Activated naive CD4-positive, alpha-beta T cell (primary cell): ENCODE measurements at places on chromosomes 7 and 10.

DNA sequence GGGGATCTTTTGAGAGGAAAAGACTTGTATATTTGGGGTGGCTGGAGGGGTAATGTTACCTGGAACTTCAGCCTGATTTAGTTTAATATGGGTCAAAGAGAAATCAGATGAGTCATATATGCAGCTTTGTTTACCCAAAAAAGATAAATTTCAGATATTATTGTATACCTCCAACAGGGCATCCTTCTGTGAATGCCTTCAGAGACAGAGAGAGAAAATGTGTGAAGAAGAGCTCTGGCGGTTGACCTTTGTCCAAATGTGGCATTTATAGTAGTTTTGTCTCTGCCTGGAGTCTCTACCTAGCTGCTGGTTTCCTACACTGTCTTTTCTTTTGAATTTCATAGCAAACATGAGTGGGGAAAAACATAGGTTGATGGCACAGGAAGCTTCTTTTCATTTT lies 21.6 kb downstream of the LRMDA start:
- no peak for DNase-seq

GRCh38 chr7:101140339-101140699 lies 13.4 kb downstream of the SERPINE1 start:
- no peak for DNase-seq

DNA sequence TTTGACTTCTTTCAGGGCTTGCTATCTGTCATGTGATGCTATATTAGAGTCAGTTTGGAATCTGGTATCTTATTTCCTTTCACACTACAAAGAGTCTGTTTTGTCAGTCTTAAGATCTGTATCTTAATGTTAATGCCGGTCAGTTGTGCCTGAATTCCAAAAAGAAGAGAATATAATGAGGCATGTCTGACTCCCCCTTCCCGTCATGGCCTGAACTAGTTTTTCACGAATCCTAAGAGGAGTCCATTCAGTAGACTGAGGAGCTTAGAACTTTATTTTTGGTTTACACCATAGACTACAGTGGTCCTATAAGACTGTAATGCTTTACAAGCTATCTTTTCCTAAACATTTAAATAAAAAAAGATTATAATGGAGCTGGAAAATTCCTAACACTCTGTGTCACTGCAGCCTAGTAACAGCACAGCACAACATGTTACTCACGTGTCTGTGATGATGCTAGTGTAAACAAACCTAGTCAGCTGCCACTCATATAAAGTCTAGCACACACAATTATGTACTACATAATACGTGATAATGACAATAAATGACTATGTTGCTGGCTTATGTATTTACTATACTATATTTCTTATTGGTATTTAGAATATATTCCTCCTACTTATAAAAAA lies 50.6 kb downstream of the VPS41 start:
- DNase-seq = no peak

DNA sequence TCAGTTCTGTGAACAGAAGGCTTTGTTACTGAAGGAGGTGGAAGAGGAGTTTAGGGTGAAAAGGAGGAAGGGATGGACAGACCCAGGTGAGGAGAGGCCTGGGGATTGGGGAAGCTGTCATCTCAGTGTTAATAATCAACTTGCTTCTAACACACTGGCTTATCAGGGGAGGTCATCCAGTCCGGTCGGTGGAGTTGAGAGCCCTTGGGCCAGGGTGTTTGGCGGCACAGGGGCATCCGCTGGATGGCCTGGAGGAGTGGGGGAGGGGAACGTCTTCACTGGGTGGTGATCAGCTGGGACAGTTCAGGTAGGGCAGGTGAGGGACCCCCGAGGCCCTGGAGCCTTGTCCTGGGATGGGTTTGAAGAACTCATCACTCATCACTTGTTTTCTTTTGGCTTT lies 33.9 kb downstream of the SHH start:
- no peak for DNase-seq

GRCh38 chr10:133088179-133088955 lies 643 bp downstream of the ADGRA1 start:
- no peak for DNase-seq

GRCh38 chr10:48579251-48579960 lies 25.5 kb downstream of the ARHGAP22 start:
- DNase-seq = no peak

- peak; percentile 52 for DNase-seq
Measured at GRCh38 chr10:43606323-43607198, at the start of gene ZNF485. Gene ZNF485, plus strand, starts transcription at chr10:43606438. Its CDS starts 613 bp downstream, at chr10:43607051.

DNA sequence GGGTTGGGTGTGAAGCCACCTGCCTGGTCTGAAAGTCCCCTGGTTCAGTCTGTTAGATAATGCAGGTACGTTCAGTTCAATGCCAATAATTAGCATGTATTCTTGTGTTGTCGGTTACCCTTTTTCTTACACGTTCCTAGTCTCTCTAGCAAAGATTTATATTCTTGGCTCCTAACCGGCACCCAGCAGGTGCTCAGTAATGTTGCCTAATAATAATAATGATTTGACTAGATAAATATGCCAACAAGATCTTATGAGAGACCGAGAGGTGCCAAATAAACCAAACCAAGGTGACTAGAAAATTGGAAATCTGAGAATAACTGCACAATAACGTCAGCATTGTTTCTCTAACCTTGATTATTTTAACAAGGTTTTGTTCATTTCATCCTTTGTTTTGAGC lies 1.1 kb upstream of the SMIM30 start:
- no peak for DNase-seq

- no peak for DNase-seq
Measured at GRCh38 chr7:133955208-133955607, 171.9 kb upstream of the LRGUK start.

GRCh38 chr7:21123586-21123985 lies 304.3 kb upstream of the SP4 start:
- DNase-seq = no peak

- no peak for DNase-seq
Measured at GRCh38 chr7:20561908-20562307, 53.6 kb upstream of the ABCB5 start.

DNA sequence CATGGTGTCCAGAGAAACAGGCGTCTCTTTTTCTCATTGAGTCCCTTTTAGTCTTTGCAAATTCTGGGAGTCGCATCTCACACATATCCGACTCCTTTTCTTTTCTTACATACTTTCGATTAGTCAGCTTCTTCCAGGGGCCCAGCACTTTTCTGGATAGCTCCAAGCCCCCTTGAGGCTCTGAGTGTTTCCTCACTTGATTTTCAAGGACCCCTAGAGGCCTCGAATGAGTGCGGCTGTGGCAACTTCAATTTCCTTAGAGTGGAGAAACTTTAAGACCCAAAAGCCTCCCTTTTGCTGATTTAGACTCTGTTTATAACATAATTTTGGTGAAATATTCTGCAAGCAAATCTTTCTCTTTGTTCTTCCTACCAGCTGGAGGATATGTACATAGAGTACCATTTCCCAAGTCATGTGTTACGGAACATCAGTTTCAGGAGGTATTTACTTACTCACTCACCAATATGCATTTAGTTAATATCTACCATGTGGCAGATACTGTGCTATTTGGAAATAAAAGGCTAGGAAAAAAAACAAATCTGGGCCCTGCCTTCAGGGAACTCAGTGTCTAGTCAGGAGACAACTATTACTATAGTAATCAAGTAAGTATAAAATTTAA lies 555.2 kb downstream of the REEP3 start:
- DNase-seq = no peak

- DNase-seq = no peak
Measured at GRCh38 chr7:155724327-155725005, 80.0 kb downstream of the RBM33 start.

DNA sequence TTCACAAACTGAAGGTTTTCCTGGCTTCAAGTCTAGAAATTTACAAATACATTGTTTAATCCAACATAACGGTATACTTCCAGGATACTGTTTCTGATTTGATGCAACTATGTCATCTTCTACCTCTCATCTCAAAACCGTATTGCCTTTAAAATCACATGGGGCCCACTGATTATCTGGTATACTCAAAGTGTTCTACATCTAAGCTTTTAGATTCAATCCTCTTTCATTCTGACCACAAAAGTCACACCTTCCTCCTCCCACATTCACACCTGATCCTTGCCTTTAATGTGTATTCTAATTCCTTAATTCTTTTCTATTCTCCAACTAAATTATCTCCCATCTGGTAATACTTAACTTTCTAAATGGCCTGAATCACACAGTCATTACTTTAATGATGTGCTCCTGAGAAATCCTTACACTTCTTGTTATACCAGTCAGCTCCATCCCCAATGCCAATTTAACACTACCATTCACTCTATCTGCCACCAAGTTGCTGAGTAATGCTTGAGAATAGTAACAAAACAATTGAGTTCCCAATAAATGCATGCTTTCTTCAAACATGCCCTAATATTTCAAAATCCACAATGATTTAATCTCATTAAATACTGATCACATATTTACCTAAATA lies 13.0 kb downstream of the ATAD1 start:
- no peak for DNase-seq

- no peak for DNase-seq
Measured at GRCh38 chr7:33905389-33906032, at the start of gene BMPER. Gene BMPER, plus strand, starts transcription at chr7:33905539. Its CDS starts 75 bp downstream, at chr7:33905614.

- no peak for DNase-seq
Measured at GRCh38 chr10:119412244-119413092, 130.1 kb downstream of the RGS10 start.

DNA sequence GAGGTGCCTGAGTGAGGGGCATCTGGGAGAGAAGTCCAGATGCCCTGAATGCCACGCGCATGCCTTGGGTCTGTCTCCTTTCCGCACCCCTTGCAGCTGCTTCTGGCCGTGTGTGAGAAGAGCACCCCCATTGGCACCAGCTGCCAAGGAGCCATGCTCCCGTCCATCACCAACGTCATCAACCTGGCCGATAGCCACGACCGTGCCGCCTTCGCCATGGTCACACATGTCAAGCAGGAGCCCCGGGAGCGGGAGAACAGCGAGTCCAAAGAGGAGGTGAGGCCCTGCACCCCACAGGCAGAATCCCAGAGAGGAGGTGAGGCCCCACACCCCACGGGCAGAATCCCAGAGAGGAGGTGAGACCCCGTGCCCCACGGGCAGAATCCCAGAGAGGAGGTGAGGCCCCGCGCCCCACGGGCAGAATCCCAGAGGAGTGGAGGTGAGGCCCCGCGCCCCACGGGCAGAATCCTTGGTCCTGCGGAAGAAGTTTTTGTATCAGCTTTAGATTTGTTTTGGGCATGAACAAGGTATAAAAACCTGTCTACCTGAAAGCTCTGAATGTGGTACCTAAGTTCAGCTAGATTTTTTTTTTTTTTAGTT lies 91.8 kb downstream of the TRRAP start:
- DNase-seq = no peak

DNA sequence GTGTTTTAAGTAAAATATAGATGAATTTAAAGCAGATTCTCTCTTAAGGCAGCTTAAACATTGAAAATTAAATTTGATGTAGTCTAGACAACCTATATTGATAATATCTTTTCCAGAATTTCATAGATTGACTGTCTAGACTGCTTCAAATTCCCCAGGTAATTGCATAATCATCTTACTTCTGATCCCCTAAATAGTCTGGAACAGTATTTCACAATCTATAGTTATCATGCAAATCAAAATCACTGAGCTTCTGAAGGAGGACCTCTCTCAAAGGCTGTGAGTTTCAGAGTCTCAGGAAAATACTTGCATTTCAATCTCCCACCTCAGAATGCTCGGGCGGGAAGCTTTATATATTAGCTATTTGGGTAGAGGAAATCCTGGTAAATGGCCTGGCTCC lies 87.3 kb downstream of the SEMA3A start:
- DNase-seq = no peak

- DNase-seq = no peak
Measured at GRCh38 chr10:34739915-34740314, 75.2 kb downstream of the PARD3 start.

GRCh38 chr7:22544245-22544644 lies 44.3 kb upstream of the STEAP1B start:
- DNase-seq = no peak

- DNase-seq = peak; percentile 28
Measured at GRCh38 chr7:76358011-76358480, 745 bp downstream of the YWHAG start.

DNA sequence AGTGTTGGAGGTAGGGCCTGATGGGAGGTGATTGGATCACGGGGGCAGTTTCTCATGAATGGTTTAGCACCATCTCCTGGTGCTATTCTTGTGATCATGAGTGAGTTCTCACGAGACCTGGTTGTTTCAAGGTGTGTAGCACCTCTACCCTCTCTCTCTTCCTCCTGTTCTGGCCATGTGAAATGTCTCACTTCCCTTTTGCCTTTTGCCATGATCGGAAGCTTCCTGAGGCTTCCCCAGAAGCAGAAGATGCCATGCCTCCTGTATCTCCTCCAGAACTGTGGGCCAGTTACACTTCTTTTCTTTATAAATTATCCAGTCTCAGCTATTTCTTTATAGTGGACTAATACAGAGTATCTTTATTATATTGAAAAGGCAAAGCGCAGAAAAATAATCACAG lies 90.1 kb downstream of the FAM171A1 start:
- no peak for DNase-seq

GRCh38 chr10:3264161-3264761 lies 91.7 kb upstream of the PITRM1 start:
- no peak for DNase-seq

- DNase-seq = no peak
Measured at GRCh38 chr10:89591111-89591795, 53.8 kb downstream of the PANK1 start.

DNA sequence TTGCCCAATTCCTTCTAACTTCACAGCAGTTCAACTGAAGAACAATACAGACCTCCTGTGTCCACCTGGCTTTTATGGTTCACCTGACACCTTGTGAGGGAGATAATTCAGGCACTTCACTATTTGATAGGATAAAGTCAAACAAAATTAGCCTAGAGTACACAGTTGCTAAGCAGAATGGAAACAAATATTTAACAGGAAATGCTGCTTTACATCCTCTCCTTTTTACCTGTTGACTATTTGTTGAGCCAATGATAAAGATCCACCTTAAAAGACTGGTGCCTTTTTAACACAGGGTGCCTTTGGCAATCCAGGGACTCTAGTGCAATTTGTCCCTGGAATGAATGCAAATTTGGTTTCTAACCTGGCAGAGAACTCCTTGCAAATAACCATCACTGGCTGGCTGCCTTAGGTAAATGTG lies 39.8 kb downstream of the ITPRID1 start:
- no peak for DNase-seq

DNA sequence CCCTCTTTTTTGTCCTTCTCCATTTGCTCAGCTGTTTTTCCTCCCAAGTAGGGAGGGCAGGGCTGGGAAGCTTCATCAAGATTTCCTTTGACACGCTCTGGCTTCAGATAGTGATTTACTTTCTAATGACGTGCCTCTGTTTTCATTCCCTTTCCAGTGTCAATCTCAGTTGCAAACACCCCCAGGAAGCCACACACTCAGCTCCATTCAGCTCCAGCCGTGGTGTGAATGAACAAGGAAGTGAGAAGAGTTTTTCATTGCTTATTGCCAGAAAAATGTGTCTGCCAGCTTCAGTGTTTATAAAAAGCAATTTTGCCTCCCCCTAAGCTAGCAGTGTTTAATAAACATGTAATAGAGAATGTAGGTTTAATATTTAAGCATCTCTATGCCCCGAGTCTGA lies 108.7 kb upstream of the DPP6 start:
- no peak for DNase-seq

DNA sequence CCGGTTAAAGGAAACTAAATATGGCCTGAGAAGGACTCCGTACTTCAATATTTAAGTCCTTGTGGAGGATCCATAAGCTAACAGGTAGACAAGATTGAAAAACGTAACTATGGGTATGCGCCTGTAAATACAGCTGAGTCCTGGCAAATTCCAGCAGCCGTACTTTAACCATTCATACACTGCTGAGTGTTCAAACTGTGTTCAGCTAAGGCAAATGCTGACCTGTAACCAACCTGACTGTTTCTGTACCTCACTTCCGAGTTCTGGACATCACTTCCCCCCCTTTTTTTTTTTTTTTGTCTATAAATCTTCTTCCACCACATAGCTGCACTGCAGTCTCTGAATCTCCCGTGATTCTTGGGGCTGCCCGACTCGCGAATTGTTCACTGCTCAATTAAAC lies 69.1 kb downstream of the SRPK2 start:
- no peak for DNase-seq
